ENCODE measurements at places on chromosomes 12 and 14.

DNA sequence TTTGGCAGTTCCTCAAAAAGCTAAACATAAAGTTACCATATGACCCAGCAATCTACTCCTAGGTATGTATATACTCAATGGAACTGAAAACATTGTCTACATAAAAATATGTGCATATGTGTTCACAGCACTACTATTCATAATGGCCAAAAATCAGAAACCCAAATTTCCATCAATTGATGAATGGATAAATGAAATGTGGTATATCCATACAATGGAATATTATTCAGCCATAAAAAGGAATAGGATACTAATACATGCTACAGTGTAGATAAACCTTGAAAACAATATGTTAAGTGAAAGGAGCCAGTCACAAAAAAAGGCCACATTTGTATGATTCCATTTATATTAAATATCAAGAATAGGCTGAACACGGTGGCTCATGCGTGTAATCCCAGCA is 3.4 kb downstream of the ACYP1 start:
- DNase-seq: no peak

DNA sequence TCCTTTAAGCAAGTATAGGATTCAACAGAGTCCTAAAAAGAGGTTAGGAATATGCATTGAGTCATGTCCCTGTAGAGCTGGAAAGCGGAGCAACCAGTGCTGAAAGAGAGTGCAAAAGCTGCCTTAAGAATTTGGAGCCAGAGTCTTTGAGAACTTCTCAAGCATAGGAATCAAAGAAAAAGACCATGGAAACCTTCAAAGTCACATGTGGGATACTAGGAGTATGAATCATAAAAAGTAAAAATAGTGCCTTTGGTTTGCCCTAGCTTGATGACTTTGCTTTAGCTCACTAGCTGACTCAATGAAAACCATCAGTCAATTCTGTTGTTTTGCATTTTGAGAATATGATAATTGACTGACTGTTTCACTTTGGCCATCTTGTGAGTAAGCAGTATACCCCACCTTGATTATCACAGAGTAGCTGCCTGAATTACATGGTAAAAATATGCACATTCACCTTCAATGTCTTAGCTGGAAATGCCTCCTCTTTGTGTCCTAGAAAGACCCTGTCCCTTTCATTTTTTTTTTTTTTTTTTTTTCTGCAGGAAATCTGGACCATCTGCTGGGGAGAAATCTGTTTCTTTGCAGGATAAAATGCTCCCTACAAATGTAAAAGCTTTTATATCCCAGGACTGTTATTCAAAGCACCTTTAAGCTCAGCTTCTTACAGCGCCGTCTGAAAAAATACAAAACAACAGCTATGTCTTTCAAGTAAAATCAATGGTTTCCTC is 248.6 kb upstream of the KRR1 start:
- peak; percentile 25 for DNase-seq

DNA sequence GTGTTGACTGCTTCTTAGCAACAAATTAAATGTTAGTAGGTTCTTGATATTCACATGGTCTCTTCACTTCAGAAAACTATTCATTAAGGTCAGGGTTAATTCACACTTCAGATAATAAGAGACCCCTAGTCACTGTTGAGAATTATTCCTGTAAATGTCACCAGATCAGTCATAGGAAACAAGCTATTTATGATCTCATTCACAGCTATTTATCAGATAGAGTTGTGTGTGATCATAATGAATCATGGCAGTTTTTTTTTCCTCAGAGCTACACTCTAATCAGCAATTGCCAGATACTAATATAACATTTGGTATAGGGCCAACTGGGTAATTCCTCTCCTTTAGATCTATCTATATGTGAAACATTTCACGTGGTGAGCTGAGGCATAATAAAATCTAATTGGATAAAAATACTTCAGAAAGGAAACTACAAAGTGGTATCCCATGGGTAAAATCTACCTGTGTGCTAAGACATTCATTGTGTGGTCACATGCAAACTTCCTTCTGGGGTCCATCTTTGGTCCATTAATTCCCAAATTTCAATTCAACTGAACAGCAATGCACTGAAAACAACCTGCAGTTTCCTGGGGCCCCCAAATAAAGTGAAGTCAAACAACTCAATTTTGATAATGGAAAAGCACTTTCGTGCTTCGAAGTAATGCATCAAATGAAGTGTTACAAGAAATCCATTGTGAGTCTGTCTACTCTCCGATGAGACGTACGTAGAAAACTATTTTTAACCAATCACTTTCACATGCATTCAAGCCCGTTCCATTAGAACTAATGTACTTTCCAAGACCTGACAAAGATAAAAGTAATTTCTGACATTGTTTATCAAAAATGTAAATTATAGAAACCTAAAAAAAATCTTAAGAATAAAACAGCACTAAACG is 197.0 kb downstream of the ACSS3 start:
- no peak for DNase-seq

GRCh38 chr14:56860441-56860840 is 50.2 kb upstream of the OTX2 start:
- no peak for DNase-seq

DNA sequence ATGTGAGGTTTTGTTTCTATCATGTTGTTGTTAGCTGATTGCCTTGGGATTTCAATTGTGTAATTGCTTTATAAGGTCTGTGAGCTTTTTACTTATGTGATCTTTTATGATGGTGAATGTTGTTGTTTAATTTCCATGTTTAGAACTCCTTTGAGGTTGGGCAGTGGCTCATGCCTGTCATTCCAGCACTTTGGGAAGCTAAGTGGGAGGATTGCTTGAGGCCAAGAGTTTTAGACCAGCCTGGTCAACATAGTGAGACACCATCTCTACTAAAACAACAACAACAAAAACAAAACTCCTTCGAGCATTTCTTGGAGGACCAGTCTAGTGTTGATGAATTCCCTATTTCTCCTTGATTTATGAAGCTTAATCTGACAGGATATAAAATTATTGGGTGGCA is 102.1 kb upstream of the PMCH start:
- DNase-seq: no peak

DNA sequence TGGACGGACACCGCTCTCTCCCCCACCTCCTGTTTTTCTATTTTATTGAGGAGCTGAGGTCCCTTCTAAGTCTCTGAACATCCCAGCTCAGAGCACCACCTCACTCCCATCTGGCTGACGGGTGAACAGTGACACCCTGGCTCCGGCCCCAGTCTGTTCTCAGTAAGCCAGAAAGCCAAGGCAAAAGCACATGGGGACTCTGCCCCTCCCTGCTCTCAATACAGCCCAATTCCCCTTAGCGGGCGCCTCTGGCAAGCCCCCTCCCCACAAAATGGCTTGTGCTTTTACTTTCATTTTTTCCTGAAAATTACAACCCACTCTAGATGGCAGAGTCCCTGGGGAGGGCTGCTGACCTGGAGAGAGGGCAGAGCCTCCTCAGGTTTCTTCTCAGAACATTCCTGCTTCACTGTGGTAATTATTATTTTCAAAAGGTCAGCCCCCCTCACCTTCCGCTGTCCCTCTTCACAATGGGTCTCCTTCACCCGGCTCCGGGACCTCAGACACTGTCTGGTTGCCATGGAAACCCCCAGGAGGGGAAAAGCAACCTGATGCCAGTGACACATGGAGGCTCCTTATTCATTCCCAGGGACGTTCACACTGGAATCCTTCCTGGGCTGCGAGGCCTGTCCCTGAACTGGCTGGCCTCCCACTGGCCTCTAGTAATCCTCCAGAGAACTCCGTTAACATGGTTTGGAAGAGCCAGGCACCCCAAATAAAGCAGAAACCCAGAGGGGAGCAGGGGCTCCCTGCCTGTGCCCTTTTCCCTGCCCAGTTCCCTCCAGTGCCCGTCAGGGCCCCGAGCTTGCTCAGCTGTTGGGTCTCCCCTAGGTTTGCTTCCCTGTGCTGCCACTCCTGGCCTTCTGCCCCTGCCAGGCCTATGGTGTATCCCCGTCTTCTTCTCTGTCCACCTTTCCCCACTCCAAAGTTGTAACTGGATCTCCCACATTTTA is 15.9 kb downstream of the COL2A1 start:
- DNase-seq: peak; percentile 68

- DNase-seq: no peak
Measured at GRCh38 chr14:103702497-103703432, 12.5 kb downstream of the XRCC3 start.

- no peak for DNase-seq
Measured at GRCh38 chr12:130258863-130259262, 78.8 kb upstream of the PIWIL1 start.

DNA sequence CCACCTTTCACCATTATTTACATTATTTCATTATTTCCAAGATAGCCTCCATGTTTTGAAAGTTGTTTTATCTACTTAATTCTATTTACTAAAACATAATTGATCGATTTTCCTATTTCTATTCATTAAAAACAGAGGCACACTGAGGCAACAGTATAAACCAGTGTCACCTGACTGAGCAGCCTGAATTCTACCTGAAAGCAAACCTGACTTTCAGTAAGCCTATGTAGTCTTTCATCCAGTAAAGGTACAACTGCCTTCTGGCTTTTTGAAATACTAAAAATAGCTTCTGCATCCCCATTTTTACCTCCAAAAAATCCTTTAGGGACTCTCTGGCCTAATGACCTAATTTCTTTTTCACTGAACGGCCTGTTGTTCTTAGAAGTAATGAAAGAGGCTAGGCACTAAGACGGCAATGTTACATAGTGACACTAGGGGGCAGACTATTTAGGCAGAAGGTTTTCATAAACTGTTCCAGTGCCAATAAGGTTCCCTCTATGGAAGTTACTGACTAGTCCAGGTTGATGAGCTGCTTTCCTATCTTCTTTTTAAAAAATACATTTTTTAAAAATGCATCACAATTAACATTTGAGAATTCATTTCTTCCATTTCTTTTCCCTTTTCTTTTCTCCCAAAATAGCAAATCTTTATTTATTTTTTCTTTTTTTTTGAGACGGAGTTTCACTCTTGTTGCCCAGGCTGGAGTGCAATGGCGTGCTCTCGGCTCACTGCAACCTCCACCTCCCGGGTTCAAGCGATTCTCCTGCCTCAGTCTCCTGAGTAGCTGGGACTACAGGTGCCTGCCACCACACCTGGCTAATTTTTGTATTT is 17.5 kb downstream of the ANAPC5 start:
- DNase-seq: peak; percentile 70

DNA sequence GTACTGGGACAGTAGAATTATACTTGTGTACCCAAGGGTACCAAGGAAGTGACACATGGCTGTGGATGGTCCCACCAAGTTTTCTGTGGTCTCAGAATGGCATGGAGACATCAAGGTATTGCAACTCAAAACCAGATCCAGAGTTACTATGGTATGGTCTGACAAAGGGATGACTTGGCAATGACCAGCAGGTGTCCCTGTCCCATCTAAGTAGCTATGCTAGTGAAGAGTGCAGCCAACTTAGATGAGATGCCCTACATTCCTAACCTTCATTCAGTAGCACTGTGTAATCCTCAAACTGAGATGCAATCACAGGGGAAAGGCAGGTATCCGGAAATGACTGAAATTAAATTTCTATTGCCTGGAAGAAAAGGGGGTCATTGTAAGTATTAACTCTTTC is 188.7 kb upstream of the TMEM260 start:
- DNase-seq: no peak

- DNase-seq: no peak
Measured at GRCh38 chr12:55057481-55057880, 37.7 kb downstream of the NEUROD4 start.

Measured in urothelium cell line (cell line).